ENCODE measurements at places on chromosomes 1 and 21.

GRCh38 chr1:153389973-153390879 lies 647 bp downstream of the S100A8 start:
- DNase-seq, result no peak

- DNase-seq, result no peak
These were observed 182.2 kb upstream of the DUSP10 start for GRCh38 chr1:221923929-221924598.

GRCh38 chr1:64173336-64173940 lies 30.0 kb upstream of the UBE2U start:
- no peak for DNase-seq

GRCh38 chr21:34761758-34762330 lies 93.0 kb downstream of the CLIC6 start:
- no peak for DNase-seq

GRCh38 chr1:71640998-71641397 lies 560.2 kb upstream of the ZRANB2 start:
- peak; percentile 82 for DNase-seq

GRCh38 chr1:162696286-162696862 lies 64.1 kb downstream of the DDR2 start:
- DNase-seq, result peak; percentile 82

GRCh38 chr21:42379426-42380215 lies 13.3 kb upstream of the TFF1 start:
- DNase-seq, result no peak

DNA sequence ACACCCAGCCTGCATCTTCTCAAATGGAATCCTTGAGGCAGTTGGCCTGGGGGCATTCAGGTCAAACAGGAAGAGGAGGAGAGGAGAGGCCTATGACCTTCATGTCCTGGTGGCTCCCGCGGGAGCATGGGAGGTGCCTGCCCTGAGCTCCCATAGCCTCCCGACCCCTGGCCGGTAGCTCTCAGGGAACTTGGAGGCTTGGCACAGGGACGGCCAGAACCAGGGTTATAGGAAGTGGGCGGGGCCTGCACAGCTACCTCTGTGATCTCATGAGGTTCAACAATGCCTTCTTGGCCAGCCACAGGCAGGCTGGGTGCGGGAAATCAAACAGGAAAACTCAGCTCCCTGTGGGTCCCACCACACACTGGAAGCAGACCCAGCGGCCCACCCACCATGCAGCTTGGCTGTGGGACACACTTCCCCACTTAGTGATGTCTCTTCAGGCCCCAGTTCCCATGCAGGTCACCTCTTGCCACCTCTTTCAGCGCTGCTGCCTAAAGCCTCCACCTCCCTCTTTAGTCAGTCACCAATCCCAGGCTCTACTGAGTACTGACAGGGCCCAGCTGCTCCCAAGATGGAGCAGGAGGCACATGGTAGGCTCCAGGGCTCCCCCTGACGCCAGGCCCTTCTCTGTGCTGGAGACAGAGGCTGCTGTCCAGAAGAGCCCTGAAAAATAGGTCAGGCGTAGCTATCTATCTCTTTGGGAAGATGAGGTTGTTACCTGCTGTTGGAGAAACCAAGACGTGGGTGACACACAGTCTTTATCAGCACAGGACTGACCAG lies at the start of gene SLFNL1:
TSS of gene SLFNL1 (minus strand) at position 200 of the 783 bp plus-strand sequence. CDS start 1,065 bp downstream, outside the sequence.
- no peak for DNase-seq

GRCh38 chr1:207698822-207699483 lies 52.9 kb upstream of the CD46 start:
- peak; percentile 54 for DNase-seq

DNA sequence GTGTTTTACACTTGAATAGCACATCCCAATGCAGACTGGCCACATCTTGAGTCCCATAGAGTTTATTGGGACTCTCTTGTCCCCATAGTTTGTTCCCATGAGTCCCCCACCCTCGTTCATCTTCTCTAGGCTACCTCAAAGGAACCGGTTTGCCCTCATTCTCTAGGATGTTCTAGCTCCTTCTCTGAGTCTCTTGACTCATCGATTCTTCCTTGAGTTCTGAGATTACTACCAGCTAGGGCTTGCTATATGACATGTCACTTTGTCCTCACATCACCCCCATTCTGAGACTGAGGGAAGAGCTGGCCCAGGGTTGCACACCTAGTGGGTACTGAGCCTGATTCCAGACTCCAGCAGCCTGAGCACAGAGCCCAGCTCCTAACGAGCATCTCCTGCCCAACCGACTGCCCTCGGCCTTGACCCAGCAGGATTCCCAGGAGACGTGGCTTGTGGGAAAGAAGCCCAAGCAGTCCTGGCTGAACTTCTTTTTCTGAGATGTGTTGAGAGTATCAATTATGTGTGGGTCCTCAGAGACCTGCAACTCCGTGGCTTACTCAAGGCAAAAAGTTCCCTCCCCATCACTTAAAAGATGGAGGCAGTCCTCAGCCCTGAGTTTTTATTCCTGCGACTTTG lies 42.0 kb downstream of the TMEM51 start:
- DNase-seq, result no peak

DNA sequence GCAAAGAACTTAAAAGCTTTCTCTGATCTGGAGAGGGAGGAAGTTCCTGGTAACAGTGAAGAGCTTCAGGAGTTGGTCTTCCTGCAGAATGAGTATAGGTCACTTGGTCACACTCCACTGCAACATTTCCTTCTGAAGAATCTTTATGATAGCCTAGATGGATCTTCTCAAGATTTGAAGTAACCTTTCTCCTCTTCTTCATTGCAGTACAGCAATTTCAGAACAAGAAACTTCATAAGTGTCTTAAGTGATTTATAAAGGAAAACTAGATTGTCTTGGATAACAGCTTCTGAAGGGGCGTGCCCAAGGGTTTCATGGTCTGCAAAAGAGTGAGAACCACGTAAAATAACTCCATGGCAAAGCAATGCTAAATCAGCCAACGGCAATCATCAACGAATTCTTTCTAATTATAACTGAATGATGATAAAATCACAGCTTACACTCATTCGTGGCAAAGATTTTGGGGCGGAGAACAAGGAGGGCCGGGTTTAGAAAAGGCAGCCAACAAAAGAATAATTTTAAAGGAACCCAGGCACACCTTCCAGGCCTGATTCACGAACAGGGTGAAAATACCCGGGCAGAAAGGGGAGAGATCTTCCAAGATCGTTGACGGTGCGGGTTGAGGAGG lies 53.9 kb upstream of the ASPM start:
- no peak for DNase-seq

DNA sequence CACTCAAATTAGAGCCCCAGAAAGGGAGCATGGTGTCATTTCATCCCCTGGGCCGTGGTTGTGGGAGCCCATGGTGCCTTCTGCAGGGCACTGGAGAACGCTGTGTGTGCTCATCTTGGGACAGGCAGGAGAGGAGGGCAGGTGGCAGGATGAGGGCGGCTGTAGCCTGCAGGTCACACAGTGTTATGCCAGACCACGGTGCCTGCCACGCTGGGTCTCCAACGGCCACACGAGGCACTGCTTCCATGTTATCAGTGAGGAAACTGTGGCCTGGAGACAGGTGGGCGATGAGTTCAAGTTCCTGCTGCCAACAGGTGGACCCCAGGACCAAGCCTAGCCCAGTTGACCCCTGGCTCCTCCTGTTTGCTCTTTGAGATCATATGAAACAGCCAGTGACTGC lies 21.0 kb downstream of the ABCG1 start:
- DNase-seq, result no peak

DNA sequence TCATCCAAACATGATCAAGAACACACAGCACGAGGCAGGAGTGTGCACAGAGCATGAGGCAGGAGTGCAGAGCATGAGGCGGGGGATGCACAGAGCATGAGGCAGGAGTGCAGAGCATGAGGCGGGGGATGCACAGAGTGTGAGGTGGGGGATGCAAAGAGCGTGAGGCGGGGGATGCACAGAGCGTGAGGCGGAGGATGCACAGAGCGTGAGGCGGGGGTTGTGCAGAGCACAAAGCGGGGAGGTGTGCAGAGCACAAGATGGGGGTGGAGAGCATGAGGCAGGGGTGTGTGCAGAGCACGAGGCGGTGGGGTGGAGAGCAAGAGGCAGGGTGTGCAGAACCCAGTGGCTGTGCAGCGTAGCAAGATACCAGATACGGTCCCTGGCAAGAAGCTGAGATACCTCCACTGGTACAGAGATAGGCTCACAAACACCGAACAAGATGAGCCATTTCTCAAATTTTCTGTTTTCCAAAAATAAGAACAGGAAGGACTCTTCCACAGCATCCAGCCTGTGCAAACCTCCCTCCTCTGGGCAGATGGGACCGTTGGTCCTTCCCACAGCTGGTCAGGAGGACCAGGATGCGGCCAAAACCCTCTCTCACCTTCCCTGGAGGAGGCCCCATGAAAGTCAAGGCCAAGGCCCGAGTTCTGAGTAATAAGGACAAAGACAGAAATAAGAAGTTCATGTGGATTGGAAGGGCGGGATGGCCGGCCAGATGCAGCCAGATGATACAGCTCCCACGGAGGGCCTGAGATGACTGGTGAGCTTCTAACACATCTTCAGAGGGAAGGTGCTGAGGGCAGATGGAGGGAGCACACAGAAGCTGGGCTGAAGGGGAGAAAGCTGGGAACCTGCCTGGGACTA lies 12.0 kb downstream of the SPATC1L start:
- no peak for DNase-seq

- no peak for DNase-seq
These were observed 27.8 kb downstream of the PIGM start for GRCh38 chr1:160004001-160004400.

- DNase-seq, result no peak
These were observed 10.5 kb downstream of the IGSF21 start for GRCh38 chr1:18118078-18118477.

GRCh38 chr1:154012129-154012528 lies 21.6 kb downstream of the RPS27 start:
- no peak for DNase-seq

DNA sequence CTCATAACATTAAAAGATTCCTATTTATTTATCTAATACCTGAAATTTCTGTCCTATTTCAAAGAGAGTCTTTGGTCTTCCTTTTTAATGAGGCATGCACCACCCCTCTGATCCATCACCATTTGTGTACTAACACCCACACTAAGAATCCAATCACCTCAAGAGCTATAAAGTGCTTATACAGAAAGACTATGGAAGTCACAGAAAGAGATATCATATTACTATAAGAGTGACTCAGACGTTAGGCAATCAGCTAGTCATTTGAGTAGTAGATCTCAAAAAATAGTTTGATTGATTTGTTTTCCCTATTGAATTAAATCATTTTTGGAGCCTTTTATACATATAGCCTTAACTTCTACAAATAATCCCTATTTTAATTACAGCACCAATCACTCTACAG lies 46.1 kb downstream of the NME7 start:
- DNase-seq, result no peak

DNA sequence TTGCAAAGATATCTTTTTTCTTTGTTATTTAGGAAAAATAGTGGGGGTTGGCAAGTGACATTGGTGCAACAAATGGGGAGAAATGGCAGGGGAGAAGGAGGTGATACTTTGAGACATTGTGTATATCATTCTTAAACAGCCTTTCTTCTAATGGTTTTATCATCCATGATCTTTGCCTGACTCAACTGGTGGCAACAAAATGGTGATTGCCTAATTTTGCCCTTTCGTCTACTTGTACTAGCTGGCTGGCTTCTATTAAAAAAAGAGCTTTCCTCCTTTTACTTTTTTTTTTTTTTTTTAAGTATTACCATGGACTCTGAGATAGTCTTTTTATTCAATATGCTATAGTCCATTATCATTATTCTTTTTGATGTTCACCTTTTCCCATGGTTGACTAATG lies 27.7 kb downstream of the DESI2 start:
- no peak for DNase-seq

DNA sequence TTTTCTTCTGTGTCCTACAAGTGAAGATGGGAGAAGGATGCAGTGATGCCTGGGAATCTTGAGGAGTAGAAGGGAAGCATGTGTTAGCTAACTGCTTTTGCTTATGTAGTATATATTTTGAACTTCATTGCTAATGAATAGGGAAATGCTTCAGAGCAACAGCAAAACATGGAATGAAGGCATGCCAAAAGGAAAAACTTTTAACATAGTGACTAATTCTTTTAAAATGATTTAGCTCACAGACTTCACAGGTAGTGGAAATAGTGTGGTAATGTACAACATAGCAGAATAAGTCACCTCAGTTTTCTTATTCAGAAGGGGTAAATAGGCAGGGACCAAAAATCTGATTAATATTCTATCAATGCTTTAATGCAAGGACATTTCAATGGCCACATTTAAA lies 95.5 kb downstream of the LYPLAL1 start:
- DNase-seq, result no peak

GRCh38 chr1:36988321-36988720 lies 46.0 kb downstream of the GRIK3 start:
- DNase-seq, result no peak

- no peak for DNase-seq
These were observed 264.5 kb downstream of the OLFM3 start for GRCh38 chr1:101732261-101732660.

GRCh38 chr1:208921259-208921658 lies 662.3 kb upstream of the CAMK1G start:
- no peak for DNase-seq

GRCh38 chr1:206563367-206564207 lies 48.7 kb downstream of the EIF2D start:
- DNase-seq, result no peak

- no peak for DNase-seq
These were observed 97.4 kb upstream of the TMPRSS2 start for GRCh38 chr21:41605178-41605933.

GRCh38 chr1:58709540-58710175 lies 9.8 kb upstream of the MYSM1 start:
- no peak for DNase-seq

DNA sequence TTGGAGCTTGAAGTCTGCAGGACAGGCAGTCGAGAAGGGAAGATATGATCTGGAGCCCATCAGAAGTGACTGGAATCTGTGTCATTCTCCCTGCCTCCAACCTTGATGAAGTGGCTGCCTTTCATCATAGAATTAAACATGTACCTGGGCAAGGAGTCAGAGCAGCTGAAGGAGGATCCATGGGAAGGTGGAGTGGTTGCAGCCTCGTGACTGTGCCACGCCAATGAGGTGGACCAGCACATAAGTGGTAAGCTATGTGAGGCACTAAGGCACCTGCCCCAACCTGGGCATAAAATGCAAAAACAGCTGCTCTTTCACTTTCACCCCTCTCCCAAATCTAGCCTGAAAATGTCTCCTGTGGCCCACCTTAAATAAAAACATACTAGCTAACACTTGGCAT lies 7.3 kb downstream of the SLC22A15 start:
- DNase-seq, result no peak

DNA sequence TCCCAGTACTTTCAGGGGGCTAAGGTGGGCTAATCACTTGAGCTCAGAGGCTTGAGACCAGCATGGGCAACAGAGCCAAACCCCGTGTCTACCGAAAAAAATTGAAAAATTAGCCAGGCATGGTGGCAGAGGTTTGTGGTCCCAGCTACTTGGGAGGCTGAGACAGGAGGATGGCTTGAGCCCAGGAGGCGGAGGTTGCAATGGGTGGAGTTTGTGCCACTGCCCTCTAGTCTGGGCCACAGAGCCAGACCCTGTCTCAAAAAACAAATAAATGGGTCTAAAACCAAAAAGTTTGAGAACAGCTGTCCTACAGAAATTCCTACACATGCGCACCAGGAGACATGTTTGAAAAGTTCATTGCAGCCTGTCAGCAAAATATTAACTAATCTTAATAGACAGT lies 5.5 kb downstream of the SCAF4 start:
- no peak for DNase-seq

GRCh38 chr1:229972600-229973296 lies 94.3 kb upstream of the GALNT2 start:
- no peak for DNase-seq

GRCh38 chr21:24027396-24027795 lies 1579.9 kb downstream of the MRPL39 start:
- no peak for DNase-seq

GRCh38 chr1:200409203-200409760 lies 554 bp downstream of the ZNF281 start:
- no peak for DNase-seq

GRCh38 chr1:230071316-230071715 lies 4.3 kb downstream of the GALNT2 start:
- DNase-seq, result no peak
